ENCODE measurements at places on chromosomes 5 and 9. TPM values are rescaled to one million over a fixed set of nuclear protein-coding genes. Genes with fewer than 3 reads are reported as not detected.

GRCh38 chr5:160230686-160231527 lies 1.6 kb downstream of the FABP6 start:
- no peak for DNase-seq

GRCh38 chr5:170464280-170465127 lies 39.3 kb upstream of the KCNIP1 start:
- peak; percentile 42 for DNase-seq

DNA sequence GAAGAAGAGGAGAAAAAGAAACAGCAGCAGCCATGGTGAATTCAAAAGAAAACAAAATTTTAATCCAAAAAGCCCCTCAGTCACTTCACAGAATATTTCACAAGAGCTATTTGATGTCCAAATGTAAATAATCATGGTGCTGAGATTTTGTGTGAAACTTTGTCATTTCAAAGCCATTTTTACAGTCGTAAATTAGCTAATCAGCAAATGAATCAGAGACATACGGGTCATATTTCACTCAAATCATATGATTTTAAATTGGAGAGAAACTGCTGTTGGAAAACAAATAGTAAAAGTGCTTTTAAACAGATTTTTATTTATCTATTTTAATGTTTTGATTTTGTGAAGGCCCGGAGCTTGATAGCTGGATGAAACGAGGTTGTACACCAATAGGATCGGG lies 101.4 kb upstream of the SMIM23 start:
- DNase-seq = no peak

GRCh38 chr5:163604013-163604412 lies 98.6 kb downstream of the MAT2B start:
- DNase-seq = no peak

DNA sequence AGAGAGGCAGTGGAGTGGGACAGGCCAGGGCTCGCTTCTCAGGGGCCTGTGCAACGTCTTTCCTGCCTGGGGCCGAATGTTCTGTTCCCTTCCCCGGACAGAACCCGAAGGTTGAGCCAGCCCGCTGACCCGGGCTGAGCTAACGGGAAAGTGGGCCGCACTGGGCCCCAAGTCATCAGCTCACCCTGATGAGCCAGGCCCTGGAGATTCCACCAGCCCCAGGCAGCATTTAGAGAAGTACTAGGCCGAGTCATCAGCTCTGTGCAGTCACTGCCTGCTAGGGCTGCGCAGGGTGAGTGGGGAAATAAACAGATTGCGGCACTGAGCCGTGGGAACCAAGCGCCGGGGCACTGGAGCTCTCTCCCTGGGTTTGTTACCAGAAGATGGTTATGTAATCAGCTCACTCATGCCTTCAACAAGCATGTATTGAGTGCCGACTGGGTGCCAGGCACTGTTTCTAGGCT lies 29.1 kb upstream of the DUSP1 start:
- peak; percentile 84 for DNase-seq

GRCh38 chr5:36414869-36415282 lies 113.2 kb upstream of the RANBP3L start:
- DNase-seq = no peak

The HSD17B3 gene
- total RNA-seq = not detected

The FOXD4L3 gene
- not detected for total RNA-seq

GRCh38 chr9:35728041-35728971 lies 3.7 kb downstream of the TLN1 start:
- DNase-seq = peak; percentile 92

GRCh38 chr5:15798006-15798405 lies 298.0 kb downstream of the FBXL7 start:
- DNase-seq = no peak

DNA sequence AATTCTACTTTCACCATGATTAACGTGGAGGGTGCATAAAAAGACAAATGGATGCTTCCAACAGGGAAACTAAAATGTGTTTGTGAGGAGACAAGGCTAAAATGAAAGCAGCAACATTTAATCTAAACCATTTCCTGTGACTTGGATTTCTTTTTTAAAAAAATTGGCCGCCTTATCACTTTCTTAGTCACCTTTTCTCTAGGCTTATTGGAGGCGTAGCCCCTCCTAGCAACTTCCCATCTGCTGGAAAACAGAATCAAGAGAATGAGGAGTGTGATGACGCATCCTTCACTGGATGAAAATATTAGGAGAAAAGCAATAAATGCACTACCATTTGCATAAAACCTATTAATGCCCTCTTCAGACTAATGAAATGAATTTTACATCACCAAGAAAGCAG lies 791 bp upstream of the GPR150 start:
- DNase-seq = no peak

The TAF1L gene
- total RNA-seq = not detected

DNA sequence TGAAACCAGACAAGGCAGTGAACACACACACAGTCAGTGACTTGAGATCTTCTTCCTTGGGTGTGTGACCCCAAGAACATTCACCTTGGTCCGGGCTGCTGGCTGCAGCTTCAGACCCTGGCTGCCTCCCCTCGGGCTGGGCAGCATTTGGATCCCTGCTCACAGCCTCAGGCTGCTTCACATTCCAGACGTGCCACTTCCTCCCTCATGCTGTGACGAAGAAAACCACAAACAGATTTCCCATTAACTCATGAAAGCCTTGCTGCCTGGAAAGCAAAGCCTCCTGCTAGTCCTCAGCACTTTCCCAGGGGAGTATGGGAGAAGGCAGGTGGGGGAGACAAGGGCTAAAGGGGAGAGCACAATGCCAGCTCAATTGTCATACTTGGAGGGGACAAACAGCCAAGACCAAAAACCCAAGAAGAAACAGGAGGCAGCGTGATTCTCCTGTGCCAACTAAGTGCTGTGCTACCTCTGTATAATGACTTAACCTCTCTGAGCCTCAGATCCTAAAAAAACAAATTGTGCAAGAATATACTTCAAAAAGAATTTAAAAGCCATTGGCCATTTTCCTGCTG lies 594.6 kb upstream of the BRINP1 start:
- no peak for DNase-seq

DNA sequence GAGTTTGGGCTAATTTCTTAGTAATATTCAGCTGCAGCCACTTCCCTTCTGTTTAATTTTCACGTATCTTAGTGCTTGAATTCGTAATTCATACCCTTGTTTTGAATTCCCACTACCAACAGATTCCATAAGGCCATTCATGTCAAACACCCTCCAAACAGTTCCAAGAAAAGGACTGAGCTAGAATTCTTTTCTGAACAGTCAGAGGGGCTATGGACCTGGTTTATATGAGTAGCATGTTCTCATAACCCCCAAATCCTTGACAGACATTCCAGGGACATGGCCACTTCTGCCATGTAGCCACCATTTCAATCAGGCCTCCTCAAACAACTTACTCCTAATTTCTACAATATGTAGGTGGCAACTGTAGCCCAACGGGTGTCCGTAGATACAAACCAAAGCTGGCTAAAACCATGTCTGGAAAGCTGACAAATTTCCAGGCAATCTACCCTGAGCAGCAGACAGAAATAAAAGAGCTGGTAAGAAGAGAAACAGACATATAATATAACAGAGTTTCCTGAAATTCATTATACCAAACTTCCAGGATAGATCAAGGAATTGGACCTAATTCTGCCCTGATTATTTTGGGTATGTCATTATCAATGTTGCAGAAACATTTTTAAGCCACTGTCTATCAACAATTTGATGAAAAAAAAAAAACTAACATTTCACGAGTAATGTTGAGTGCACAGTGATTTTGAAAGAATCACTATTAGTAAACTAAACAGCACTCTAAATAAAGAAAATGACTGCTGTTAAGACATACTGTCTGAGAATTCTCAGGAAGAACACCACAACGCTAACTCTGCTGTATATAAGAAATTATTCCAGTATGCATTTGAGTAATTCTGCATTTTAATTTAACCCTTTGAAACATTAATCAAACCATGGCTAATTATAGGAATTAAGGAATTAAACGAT lies 40.7 kb downstream of the EBF1 start:
- no peak for DNase-seq

DNA sequence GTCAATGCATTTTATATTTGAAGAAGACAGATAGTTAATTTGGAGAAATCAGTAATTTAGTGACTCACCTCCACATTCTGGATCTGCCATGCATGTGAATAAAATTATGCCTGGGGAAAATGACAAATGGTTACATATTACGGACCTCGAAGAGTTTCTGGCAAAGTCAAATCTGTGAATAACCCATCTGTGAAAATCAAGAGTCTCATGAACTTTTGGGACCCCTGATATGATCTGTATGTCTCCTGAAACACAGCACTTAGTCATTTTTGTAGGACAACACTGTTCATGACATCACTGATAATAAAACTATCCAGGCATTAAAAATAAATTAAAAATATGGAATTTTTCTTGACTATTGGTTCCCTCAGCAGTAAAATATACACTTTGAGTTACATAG lies 584.5 kb downstream of the TLE4 start:
- DNase-seq = no peak

- no peak for DNase-seq
These were observed 193.0 kb downstream of the RFX3 start for GRCh38 chr9:3332802-3333201.

The CARTPT gene
- not detected for total RNA-seq

- no peak for DNase-seq
These were observed 57.6 kb downstream of the NLN start for GRCh38 chr5:65779643-65780042.

The TOR4A gene
- 16.8 TPM for total RNA-seq

The RIGI gene
- total RNA-seq = 2.6 TPM

DNA sequence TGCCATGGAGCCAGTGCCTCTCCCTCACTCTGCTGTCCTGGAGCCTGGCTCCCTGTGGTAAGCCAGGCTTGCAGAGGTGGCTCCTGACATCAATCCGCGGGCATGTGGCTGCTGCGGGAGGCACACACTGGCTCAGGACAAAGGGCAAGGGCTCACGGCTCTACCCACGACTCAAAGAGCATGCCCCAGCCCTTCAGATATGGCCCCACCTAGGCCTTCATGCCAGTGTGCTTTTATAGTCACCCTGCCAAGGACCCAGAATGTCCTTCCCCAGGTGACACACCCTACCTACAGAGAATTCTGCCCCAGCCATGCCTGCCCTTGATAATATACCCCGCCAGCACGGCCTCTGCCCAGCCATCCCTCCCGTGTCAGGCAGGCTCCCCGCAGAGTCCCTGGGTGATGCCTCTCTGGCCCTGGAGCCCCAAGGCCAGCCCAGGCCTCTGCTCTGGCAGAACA lies 1.6 kb downstream of the MGAT4B start:
- no peak for DNase-seq

DNA sequence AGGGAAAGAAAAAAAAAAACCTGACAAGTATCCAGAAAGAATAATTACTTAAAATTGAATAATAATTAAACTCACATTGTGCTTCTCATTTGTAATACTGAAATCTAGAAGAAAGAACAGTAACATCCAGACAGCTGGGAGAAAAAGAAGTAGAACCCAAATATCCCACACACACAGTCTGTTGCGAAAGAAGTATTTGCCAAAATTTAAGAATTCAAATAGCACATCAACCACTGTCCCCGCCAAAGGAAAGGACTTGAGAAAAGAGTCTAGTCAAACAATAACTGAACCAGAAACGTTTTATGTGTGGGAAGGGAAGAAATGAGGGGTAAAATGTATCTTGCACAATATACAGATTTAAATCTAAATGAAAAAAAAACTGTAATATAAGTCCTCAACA lies 202.8 kb downstream of the MLLT3 start:
- DNase-seq = no peak

GRCh38 chr5:67515762-67516161 lies 319.2 kb upstream of the CD180 start:
- no peak for DNase-seq

DNA sequence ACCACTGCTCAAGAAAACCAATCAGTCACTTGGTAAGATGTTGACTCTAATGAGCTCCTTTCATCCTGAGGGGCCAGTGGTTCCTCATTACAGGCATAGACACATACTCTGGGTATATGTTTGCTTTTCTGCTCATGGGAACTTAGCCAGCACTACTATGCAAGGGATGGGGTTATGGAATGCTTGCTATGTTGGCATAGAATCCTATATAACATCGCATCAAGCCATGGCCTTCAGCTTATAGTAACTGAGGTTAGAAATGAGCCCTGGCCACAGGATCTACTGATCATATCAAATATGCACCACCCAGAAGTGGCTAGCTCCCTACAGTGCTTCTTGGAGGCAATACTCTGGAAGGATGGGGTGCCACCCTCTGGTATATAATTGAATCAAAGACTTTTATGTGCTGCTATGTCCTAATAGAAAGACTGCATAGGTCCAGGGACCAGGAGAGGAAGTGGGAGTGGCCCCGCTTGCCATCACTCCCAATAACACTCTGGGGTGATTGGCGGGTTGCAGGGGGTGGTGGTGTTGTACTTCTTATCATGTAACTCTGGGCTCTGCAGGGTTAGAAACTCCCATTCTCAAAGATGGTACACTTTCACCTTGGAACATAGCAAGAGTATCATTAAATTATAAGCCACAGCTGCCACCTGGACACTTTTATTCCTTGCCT lies 70.3 kb downstream of the ZNF366 start:
- no peak for DNase-seq

DNA sequence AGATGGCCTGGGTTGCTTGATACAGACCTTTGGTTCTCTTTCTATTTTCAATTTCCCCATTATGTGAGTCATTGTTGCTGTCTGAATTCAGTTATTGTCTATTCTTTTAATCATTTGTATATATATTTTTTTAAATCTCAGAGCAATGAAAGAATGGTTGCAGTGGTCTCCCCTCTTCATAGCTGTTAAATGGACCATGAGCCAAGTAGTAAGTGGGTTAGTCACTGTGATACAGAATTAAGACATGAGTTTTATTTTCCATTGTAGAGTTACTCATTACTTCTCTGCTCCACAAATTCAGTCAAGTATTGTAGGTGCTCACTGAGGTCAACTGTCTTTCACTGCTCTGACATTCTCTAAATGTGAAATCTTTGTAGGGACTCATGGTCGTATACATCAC lies 174.6 kb upstream of the GRAMD2B start:
- no peak for DNase-seq

- no peak for DNase-seq
These were observed 27.0 kb downstream of the GTF3C4 start for GRCh38 chr9:132697230-132697629.

The GMCL2 gene
- total RNA-seq = not detected

The C8G gene
- total RNA-seq = not detected

- no peak for DNase-seq
These were observed 30.0 kb downstream of the RAPGEF1 start for GRCh38 chr9:131709771-131710431.

The SCGB3A2 gene
- total RNA-seq = not detected

The MSX2 gene
- total RNA-seq = 2.6 TPM

DNA sequence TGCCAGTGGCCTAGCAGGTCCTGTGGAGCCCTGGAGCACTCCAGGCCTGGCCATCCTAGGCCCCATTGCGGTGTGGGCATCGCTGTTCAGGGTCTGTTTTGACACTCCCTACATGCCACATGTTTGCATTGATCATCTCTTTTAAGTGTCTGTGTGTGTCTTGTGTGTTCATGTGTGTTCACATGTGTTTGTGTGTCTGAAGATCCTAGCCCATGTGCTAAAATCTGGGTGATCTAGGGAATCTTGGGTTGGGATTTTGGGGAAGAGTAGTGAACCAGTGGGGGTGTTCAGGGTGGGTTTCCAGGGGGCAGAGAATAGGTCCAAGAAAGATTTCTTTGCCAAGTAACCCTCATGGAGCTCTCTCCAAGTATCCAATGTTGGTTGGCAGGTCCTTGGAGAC lies 8.4 kb downstream of the PSD2 start:
- no peak for DNase-seq

The FGF18 gene
- 2.2 TPM for total RNA-seq
